Stimulated activated CD8-positive, alpha-beta memory T cell treated with anti-CD3 and anti-CD28 coated beads, Interleukin-4, amount 100 ng/mL, for 1 hour (primary cell): ENCODE measurements at places on chromosomes 7 and 10.

GRCh38 chr7:17009007-17009719 lies 127.4 kb upstream of the AGR3 start:
- no peak for DNase-seq

DNA sequence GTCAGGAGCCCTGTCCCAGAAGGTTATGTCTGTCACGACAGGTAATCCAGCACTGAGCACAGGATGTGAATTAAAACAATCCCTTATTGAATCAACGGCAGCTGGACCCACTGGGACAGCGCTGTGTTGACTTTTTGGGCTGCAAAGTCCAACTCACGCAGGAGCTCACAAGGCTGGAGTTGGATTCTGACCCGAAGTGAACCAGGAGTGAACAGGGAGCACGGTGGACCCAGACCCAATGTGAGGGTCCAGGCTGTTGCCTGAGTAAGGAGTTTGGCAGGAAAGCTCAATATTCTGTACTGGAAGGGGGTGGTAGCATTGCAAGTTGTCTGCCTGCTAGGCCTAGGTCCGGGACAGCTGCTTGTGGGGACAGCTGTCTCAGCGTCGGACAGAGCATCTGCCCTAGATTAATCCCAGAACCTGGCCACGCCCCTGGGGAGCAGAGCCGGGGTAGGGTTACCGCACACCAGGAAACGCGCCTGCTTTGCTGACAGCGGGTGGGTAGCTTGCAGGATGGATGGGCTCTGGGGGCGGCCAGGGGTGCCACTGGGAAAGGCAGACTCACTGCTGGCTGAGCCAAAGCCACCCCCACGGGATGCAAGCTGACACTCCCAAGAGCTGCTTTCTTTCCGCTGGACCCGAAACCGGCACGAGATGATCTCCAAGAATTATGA lies 24.0 kb downstream of the COL26A1 start:
- DNase-seq: no peak

DNA sequence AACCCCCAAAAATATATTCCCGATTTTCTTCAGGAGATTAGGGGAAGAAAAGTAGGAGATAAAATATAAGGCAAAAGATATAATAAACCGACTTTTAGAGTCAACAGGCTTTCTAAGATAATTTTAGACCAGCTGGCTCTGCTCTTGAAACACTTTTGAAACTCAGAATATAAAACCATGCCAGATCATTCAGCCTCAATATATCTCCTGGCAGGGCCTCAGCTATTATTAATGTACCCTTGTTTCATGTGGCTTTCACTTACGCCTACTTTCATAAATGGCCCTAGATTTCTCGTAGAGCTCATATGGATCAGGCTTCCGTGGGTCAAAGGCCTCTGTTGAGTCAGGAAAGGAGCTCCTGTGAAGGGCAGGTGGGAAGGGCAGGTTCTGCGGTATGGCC lies 396.0 kb downstream of the PHTF2 start:
- no peak for DNase-seq

- no peak for DNase-seq
These were observed 832 bp upstream of the TIAL1 start for GRCh38 chr10:119597405-119598186.

- DNase-seq: no peak
These were observed 642.2 kb downstream of the SH2D4B start for GRCh38 chr10:81179805-81180452.

DNA sequence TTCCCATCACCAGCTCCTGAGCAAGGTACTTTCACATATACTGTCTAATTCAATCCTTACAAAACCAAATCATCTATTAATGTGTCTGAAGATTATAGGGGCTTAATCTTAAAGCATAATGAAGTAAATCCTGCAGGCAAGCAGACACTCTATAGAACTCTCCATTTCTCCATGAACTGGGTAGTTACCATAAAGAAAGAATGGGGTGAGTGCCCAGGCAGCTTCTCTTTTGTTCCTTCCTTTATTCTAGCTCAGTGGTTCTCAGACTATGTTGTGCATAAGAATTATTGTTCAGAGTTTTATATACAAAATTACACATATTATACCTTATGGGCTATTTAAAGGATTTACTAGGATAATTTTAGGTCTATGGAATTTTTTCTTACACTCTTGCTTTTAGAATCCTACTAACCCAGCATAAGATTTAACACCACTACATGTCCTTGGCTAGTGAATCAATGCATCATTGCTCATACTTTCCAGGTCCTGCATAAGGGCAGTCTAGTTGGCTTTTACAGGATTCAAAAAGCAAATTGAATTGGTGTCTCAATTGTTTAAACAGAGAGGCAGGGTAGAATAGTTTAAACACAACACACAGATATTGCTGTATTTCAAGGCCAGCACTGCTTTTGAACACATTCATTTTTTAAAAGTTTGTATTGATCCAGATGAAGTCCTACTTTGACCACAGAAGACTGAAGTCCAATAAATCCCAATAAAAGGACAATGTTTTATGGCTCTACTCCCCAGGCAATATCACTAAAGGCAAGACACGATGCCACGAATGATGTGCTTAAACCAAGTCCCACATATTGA lies 12.9 kb downstream of the SGCE start:
- no peak for DNase-seq

GRCh38 chr10:28793482-28793881 lies 116.2 kb downstream of the BAMBI start:
- no peak for DNase-seq

DNA sequence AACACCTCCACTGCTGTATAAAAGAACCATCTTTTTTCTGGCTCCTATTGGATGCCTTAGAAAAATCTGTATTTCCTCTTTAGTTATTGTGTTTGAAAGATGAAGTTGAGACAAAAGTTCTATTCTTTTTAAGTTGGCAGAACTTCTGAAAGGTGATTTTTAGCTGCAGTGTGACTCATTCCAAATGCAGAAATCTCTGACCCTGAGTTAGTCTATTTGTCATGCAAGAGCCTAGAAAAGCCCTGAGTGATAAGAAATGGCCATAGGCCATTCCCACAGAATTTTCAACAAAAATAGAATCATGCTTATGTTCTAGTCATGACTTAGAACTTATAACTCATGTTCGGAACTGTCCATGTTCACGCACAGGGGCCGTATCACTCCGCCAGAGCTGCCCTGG lies 89.1 kb downstream of the EGFR start:
- no peak for DNase-seq

DNA sequence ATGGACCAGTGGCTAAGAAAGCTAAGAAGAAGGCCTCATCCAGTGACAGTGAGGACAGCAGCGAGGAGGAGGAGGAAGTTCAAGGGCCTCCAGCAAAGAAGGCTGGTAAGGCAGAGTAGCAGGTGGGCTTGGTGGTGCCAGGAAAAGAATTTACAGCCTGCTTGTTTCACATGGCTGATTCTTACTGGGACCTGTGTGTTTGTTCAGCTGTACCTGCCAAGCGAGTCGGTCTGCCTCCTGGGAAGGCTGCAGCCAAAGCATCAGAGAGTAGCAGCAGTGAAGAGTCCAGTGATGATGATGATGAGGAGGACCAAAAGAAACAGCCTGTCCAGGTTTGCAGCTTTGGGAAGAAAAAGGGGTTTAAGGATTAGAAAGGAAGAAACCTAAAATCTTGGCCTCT lies 5.0 kb downstream of the NOLC1 start:
- DNase-seq: no peak

- DNase-seq: no peak
These were observed 393.8 kb downstream of the DNAJB6 start for GRCh38 chr7:157730614-157731013.

- DNase-seq: no peak
These were observed 171.6 kb downstream of the GALNT17 start for GRCh38 chr7:71303566-71303965.

- no peak for DNase-seq
These were observed 36.3 kb upstream of the EXOC6 start for GRCh38 chr10:92811986-92812385.

- DNase-seq: no peak
These were observed 29.0 kb downstream of the GSTO2 start for GRCh38 chr10:104297697-104298660.

- no peak for DNase-seq
These were observed 1.8 kb upstream of the TTYH3 start for GRCh38 chr7:2629746-2630681.
